GM12892 (cell line): ENCODE measurements at places on chromosomes 16 and 17.

DNA sequence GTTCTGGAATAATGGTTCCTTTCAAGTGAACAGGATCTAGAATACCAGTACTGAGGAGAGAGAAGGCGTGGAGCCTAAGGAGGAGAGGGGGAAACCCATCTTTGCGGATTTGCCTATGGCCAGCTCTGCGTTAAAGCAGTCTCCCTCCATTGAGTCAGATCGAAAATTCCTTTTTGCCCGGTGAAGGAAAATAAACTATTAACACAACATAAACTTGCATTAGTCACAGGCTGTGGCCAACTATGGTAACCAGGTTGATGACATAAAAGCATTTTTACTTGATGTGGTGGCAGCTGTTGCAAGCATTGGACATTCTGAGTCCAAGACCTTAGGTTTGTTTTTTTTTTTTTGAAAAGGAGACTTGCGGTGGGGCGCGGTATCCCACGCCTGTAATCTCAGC is 8.9 kb downstream of the LDAF1 start:
- no peak for DNase-seq

DNA sequence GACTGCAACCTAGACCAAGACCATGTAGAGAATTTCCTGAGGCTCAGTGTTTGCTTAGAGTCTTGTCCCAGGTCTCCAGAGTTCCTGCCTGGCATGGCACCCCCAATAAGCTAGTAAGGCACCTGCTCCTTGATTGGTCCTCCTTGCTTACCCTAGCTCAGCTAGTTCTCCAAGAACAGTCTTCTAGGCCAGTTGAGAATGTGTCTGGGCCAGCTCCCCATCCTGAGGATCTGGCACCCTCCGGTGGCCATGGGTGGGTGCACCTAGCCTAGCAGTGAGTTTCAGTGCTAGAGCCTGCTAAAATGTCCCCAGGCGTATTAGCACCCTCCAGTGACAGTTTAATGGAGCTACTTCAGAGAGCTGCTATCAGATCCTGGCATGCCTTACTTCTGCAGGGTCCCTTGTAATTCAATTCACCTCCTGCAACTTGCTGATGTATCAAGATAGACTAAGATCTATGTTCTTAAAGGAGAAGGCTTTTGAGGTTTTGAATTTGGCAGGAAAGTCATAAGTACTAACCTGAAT is 44.4 kb upstream of the MED13 start:
- DNase-seq, result peak; percentile 53

DNA sequence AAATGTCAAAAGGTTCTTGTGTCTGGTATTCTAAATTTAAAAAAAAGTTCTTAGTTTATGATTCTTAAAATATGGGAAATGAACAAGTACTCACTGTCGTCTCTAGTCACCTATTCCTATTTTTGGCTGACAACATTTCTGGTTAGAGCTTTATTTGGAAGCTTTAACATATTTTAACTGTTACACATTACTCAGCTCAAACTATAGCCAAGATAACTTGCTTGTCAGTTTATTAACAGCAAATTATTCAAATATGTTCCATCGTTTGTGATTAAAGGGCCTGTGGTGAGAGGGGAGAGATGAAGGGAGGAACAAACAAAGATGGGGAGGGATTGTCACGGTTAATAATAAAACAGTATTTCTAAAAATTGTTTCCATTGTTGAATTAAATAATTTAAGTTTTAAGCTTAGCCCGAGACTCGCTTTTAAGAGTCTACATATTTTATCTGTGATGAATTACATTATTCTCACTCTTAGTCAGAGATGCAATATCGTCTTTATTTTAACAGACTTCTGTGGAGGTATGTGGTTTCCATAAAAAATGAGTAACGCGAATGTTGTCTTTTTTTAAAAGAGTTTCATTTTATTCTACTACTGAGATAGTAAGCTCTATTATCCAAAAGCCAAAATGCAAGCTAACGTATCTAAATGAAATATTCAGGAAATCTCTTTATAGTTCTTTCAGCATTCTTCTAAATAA is 321.9 kb upstream of the PMFBP1 start:
- no peak for DNase-seq

DNA sequence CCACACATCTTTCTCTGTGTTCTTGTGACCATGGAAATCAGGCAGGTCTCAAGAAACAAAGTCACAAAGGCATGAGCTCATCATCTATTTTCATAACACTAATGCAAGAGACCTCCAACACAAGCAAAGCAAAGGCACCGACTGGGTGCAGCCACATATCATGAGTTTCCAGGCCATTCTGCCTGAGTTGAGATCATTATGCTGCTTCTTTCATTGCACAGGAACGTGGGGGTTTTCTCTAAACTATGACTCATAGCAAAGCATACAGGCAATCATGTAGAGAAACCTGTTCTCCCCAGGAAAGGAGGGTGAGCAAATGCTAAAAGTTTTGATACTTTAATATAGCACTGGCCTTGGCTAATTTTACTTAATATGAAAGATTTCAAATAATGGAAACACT is 60.7 kb downstream of the GRIN2A start:
- no peak for DNase-seq

DNA sequence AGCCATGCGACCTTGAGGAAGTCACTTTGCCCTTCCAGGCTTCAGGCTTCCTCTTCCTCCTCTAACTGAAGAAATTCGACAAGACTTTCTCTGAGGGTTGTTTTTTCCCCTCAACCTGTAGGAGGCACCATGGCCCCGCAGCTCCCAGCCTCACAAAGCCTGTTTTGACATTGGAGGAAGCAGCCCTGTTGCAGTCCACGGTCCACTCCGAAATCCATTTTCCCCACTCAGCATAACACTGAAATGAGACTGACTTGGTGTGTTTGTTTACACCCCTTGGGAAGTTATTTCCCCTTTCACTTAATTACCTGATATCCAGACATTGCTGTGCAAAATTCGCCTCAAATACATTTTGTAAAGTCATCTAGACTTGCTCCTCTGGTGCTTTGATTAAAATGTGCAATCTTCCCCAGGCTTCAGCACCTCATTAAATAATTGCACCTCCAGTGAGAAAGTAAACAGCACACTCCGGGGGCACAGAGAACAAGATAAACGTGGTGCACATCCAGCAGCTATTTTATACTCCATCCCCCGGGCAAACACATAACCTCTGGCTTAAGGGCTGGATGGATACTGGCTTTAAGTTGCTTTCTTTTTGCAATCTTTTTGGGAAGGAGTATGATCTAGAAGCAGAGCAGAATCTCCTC is 41.4 kb upstream of the PIRT start:
- no peak for DNase-seq

DNA sequence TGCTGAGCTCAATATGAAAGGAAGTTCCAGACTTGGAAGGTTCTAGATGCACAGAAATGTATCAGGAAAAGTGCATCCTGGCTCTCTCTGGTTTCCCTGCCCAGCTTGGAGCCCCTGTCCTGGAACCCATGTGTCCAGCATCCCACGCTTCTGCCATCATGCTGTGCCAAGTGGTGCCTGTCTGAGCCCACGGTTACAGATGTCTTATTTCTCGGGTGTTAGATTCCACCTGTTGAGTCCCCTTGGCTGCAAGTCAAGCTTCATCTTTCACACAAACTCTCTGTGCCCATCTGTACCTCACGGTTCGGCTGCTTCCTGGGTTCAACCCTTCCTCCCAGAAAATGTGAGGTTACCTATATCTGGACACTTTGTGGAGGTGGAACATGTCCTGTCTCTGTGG is 22.5 kb downstream of the OR1D5 start:
- DNase-seq, result no peak

- no peak for DNase-seq
Observed at GRCh38 chr17:79715098-79715942, 15.4 kb upstream of the ENPP7 start.

DNA sequence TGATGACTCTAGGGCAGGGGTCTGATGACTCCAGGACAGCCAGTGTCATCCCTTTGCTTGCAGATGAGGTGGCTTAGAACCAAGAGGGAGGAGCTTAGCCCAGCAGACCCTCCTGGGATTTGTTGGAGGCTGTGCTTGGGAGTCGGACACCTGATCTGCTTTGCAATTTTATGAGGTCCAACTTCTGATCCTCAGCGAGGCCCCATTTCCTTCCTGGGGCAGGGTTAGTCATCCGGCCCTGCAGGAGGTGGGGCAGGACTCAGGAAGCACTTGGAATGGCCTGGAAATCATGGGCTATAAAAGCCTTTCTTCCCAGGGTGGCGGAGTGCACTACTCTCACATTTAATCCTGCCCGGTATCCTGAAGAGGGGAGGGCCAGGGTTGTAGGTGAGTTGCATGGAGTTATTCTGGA is 168.5 kb downstream of the MSI2 start:
- no peak for DNase-seq

GRCh38 chr16:23796941-23797340 is 38.8 kb upstream of the PRKCB start:
- no peak for DNase-seq

GRCh38 chr16:70777496-70777895 is 23.5 kb downstream of the VAC14 start:
- DNase-seq, result no peak

GRCh38 chr16:13510425-13511151 is 409.4 kb upstream of the ERCC4 start:
- DNase-seq, result no peak

- DNase-seq, result peak; percentile 50
Observed at GRCh38 chr16:30875871-30876801, 17.7 kb downstream of the BCL7C start.

GRCh38 chr17:31415640-31416502 is 24.4 kb downstream of the RAB11FIP4 start:
- no peak for DNase-seq
